Lung (tissue), 17 donors: ENCODE measurements at places on chromosomes 1 and 21. TPM values are rescaled to one million over a fixed set of nuclear protein-coding genes. Genes with fewer than 3 reads are reported as not detected.
A peak's percentile ranks its signal among the peaks of the same experiment; 100 is the strongest.

Gene KRTAP13-2
- not detected for polyA plus RNA-seq

Gene PPM1J
- 0.45 TPM for polyA plus RNA-seq

- H3K4me1 ChIP-seq, result no peaks in the 10 kb centered on the region
- H3K36me3 ChIP-seq, result peaks cover 18% of the 10 kb centered on the region
- H3K27me3 ChIP-seq, result no peaks in the 10 kb centered on the region
- H3K4me3 ChIP-seq, result no peak overlapping the region
These were observed 10.4 kb downstream of the RBBP5 start for GRCh38 chr1:205111354-205111753.

Gene ODF2L
- 81.9 TPM for polyA plus RNA-seq

DNA sequence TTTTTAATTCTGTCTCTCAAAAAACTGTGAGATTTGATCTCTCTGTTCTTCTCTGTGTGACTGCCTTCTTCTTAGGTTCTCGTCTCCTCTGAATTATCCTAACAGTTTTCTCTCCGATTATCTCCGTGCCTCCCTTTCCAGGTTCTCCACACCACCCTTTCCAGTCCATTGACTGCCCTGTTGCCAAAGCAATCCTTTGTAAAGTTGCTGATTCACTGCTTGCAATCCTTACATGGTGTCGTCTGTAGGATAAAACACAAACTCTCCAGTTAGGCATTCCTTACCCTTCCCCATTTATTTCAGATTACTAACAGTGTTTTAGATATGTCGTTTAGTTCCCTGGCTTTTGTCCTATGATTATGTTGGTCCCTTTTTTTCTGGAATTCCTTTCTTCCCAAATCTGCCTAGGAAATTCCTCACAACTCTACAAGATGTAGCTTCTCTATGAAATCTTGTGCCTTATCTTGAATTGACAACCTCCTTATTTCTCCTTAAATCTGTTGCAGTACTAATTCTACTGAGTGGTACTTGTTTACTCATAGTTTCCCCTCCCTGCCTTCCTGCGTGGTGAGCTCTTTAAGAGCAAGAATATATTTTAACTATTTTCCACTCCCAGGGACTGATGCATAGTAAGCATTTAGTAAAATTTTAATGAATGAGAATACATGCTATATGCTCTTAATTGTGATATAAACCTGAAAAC is 22.3 kb downstream of the RCOR3 start:
- no peaks in the 10 kb centered on the region for H3K4me1 ChIP-seq
- H3K4me3 ChIP-seq, result no peak overlapping the region
- peaks cover 51% of the 10 kb centered on the region for H3K36me3 ChIP-seq
- DNase-seq, result no peak

Gene REN
- 0.31 TPM for polyA plus RNA-seq

Gene KRTAP19-1
- polyA plus RNA-seq, result not detected

DNA sequence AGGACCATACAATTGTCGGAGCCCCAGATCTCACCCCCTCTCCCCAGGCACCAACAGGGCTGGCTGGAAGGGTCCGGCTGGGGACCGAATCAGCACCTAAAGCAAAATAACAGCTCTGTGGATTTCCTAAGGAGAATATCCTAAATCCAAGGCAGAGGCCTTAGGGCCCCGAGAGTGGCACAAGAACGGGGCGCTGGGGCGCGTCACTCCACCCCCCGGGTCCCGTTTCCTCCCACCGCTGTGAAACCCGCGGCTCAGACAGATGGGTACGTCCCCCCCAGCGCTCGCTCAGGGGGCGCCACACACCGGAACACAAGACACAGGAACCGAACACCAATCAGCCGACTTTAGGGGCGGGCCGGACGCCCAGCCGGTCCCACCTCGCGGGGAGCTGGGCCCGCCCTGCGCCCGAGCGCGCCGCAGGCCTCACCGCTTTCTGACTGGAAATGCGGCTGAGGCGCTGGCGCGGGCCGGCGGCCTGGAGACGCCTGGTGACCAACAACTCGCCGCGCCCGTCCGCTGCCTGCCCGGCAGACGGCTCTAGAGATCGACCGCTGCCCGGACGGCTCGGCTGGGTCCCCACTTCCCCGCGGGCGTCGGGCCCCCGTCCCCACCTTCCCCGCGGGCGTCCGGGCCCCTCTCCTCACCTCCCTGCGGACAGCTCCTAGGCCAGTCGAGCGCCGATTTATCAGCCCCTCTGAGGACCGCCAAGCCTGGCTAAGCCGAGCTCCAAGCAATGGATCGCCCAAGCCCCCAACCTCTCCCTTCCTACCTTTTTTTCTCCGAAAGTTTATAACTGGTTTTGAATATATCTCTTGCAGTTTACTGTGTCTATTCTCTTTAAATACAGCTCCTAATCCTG is at the start of gene HFM1:
Gene HFM1, minus strand, starts transcription at position 687 of the 862 bp plus-strand sequence. CDS start 3,755 bp downstream, outside the sequence.
- no peaks in the 10 kb centered on the region for H3K36me3 ChIP-seq
- H3K4me1 ChIP-seq, result no peaks in the 10 kb centered on the region
- peak within 1 kb of the TSS; percentile 66 for H3K4me3 ChIP-seq

GRCh38 chr1:67250051-67250653 is 57.5 kb upstream of the IL12RB2 start:
- H3K27ac ChIP-seq, result no peak overlapping the region
- H3K4me3 ChIP-seq, result no peak overlapping the region
- no peak for DNase-seq
- no peaks in the 10 kb centered on the region for H3K4me1 ChIP-seq
- no peaks in the 10 kb centered on the region for H3K27me3 ChIP-seq

- no peak overlapping the region for H3K4me3 ChIP-seq
- peaks cover 44% of the 10 kb centered on the region for H3K4me1 ChIP-seq
- DNase-seq, result peak; percentile 67
- H3K36me3 ChIP-seq, result no peaks in the 10 kb centered on the region
- no peaks in the 10 kb centered on the region for H3K27me3 ChIP-seq
These were observed 20.4 kb upstream of the SPATA6 start for GRCh38 chr1:48492392-48492791.

- H3K36me3 ChIP-seq, result no peaks in the 10 kb centered on the region
- H3K27me3 ChIP-seq, result no peaks in the 10 kb centered on the region
- DNase-seq, result peak; percentile 35
These were observed at the start of gene RIPPLY3 for GRCh38 chr21:37006486-37007291. Gene RIPPLY3, plus strand, starts transcription at chr21:37006702. Its CDS starts 71 bp downstream, at chr21:37006773.

Gene IL10
- 37.3 TPM for polyA plus RNA-seq

- peaks cover 20% of the 10 kb centered on the region for H3K4me1 ChIP-seq
- H3K36me3 ChIP-seq, result no peaks in the 10 kb centered on the region
- no peak overlapping the region for H3K27ac ChIP-seq
- H3K27me3 ChIP-seq, result no peaks in the 10 kb centered on the region
These were observed 58.9 kb downstream of the TGFBR3 start for GRCh38 chr1:91827087-91827458.

DNA sequence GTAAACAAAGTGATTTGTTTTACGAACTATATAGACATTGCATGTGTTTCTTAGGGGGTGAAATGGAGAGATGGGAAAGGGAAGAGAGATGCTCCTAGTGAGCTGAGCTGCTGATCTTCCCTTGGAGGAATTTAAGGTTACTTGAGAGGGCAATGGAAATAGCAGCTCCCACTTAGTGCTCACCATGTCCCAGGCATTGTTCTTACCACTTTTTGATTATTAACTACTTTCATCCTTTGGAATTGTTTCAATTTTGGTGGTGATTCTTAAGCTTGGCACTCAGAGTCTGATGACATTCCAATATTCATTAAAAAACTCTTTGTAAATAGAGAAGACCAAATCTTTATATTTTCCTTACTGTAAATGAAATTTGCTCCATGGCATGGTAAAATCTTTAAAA is 124.9 kb downstream of the ITSN1 start:
- no peak overlapping the region for H3K27ac ChIP-seq
- peaks cover 4% of the 10 kb centered on the region for H3K36me3 ChIP-seq
- no peak overlapping the region for H3K4me3 ChIP-seq

Gene ARHGEF10L
- 23.8 TPM for polyA plus RNA-seq
